ENCODE measurements at places on chromosomes 2 and 18.
A peak's percentile ranks its signal among the peaks of the same experiment; 100 is the strongest.

GRCh38 chr2:153163055-153163454 lies 315.5 kb downstream of the RPRM start:
- peak; percentile 1 for DNase-seq

DNA sequence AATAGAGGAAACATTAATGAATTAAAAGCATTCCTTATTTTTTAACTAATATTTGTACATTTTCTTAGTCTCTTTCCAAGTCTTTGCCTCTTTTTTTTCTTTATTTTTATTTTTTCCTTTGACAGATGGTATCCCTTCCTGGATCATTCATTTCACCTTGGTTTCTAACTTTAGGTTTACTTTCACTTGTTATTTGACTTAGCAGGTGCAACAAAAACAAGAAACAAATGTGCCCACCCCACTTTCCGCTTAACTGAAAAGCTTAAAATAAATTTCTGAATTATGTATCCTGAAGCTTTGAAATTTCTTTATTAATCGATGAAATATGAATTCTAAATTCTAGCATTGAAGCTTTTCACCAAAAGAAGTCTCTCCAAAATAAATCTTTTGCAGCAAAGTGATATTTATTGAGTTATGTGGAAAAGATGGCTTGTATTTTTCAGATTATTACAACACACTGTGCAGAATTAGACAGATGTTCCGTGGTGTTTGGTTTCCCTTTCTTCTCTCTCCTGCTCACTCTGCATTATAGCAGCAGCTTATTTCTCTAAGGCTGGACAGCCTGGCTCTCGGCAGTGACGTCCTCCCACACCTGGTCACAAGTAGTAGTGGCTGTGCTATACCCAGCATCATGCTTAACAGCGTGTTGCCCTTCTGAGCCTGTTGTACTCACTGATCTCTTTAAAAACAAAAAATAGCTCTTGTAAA lies 99.1 kb upstream of the ZNF397 start:
- no peak for DNase-seq

GRCh38 chr2:21559351-21559750 lies 435.6 kb downstream of the TDRD15 start:
- DNase-seq = no peak

DNA sequence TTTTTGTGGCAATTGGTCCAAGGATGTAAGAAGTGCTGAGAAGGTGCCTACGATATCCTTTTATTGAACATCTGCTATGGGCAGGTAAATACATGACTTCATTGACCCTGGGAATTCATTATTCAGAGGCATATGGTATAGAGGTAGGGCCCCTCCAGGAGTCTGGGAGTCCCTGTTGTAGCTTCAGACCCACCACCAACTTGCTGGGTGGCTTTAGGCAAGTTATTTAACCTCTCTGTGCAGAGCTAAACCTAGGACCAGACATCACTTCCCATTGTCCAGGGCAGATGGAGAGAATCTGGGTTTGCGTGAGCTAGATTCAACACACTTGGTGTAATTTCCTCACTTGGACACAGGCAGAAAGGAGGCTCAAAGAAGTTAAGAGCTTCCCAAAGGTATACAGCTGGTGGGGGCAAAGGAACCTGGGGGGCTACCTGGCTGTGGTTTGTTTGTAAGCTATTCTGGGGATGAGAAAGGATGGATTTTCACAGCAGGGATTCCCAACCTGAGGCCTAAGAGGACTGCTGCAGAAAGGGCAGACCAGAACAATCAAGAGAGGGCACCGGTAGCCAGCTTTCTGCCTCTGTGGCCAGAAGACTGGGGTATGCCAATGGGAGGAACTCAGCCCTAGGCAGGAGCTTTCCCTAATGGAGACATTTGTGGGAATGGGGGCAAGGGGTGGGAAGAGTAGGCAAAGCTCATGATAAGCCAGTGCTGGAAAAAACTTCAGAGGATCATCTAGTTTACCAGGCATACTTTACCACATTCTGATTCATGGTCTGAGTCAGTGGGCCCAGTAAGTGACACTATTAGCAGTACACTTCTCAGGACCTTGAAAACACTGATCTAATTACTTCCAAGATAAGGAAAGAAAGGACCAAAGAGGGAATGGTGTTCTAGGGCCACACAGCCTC lies 102.7 kb upstream of the SMAD2 start:
- no peak for DNase-seq

DNA sequence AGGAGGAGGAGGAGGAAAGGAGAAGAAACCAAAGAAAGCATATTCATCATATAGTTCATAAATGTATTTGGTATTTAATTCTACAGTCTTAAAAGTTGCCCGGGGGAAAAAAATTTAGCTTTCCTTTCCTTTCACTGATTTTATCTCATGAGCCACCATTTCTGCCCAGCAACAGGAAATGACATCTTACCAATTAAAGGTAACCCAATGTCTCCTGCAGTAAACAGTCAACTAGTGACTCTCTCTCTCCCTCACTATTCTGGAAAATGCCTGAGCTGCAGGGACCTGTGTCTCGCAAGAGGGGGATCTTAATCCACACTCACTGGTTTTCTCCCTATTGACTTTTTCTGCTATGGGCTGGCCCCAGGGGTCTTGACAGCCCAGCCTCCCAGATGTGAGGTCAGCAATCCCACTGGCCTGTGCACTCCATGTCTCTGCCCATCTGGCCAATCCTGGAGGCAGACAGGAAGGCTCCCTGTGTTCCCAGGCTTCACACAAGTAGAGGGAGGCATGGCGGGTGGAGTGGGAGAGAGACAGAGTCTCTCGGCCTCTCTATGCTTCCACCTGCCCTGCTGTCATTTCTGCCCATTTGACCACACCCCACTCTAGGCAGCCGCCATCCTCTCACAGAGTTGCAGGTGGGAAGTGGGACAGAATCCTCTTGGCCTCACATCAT lies 85.4 kb upstream of the CABLES1 start:
- no peak for DNase-seq

DNA sequence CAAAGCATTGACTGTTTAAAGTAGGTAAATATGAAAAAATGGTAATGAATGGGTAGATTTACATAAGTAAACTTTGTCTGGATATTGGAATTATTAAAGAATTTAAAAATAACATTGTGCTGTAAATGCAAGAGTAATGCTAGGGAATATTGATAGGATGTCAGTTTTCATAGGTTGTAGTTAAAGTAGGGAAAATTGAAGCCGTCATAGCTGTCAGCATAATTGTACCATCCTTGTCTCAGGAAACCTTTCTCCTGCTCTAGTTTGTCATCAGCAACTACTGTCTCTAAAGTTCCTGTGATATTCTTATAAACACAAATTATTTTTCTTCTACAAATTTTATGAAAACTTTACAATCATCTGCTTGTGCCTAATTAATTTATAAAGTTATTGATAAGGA lies 10.1 kb upstream of the SPAG16 start:
- DNase-seq = no peak

GRCh38 chr2:37585982-37586621 lies 85.3 kb downstream of the CDC42EP3 start:
- DNase-seq = peak; percentile 84

GRCh38 chr2:30226144-30227032 lies 4.9 kb upstream of the LBH start:
- no peak for DNase-seq

GRCh38 chr18:3060667-3061580 lies 48.0 kb upstream of the LPIN2 start:
- DNase-seq = no peak

DNA sequence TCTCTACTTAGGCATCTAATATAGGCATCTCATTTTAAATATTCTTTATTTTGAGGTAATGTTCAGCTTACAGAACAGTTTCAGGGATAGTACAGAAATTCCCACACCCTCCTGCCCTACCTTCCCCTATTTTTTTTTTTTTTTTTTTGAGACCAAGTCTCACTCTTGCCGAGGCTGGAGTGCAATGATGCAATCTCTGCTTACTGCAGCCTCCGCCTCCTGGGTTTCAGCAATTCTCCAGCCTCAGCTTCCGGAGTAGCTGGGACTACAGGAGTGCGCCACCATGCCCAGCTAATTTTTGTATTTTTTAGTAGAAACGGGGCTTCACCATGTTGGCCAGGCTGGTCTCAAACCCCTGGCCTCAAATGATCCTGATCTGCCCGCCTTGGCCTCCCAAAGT lies 97.6 kb downstream of the EPB41L5 start:
- peak; percentile 64 for DNase-seq

DNA sequence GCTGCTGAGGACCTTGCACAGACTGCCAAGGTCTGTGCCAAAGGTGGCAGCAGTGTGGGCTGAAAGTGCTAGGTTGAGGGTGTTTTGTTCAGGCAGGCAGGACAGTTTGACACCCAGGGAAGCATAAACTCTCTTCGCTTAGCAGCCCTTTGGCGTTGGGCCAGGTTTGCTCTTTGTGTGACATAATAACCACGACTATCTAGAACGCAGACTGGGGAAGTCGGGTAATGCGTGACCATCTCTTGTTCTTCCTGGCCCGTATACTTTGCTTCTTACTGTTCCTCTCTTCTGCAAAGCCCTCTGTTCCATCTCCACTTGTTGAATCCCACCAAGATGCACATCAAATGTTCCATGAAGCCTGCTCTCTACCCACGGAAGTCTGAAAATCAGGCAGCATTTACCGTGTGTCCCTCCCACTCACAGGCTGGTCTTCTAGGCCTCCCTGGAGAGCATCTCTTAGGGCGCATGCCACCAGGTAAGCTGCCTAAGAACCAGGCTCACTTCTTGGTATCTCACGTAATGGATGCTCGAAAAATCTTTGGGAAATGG lies 96.7 kb upstream of the LMAN1 start:
- DNase-seq = no peak

DNA sequence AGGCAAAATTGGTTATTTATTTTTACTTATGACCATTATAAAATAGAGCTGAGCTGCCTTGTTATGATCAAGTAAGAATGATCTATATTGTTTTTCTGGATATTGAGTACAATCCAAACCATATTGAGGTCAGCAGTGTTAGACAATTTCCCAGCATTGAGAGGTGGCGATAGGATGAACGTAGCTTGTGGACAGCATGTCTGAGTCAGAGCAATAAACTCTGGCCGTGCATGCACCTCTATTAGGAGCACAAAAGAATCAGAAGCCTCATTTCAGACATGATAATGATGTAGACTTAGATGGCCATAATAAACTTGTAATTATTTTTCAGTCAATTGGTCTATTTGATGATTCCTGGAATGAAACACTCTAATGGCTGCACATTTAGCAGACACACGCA lies 491.6 kb downstream of the RIT2 start:
- no peak for DNase-seq

- no peak for DNase-seq
These were observed 59.0 kb upstream of the DNMT3A start for GRCh38 chr2:25400576-25401216.

GRCh38 chr2:54757500-54757899 lies 34.0 kb downstream of the EML6 start:
- DNase-seq = peak; percentile 47

DNA sequence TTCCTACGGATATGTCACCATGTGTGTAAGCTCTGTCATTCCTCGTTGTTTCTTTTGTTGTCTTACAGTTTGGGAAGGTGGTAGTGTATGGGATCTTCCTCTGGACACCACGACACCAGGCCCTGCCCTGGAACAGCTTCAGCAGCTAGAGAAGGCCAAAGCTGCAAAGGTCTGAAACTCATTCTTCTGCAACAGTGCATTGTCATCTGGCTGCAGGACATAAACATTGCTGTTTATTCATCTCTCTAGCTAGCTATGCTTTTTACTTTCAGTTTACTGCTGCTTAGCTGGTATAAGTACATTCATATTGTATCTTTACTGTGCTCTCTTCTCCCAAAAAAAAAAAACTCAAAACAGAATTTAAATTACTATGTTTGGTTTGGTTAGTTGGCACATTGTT lies 39.2 kb upstream of the KCNJ13 start:
- no peak for DNase-seq

DNA sequence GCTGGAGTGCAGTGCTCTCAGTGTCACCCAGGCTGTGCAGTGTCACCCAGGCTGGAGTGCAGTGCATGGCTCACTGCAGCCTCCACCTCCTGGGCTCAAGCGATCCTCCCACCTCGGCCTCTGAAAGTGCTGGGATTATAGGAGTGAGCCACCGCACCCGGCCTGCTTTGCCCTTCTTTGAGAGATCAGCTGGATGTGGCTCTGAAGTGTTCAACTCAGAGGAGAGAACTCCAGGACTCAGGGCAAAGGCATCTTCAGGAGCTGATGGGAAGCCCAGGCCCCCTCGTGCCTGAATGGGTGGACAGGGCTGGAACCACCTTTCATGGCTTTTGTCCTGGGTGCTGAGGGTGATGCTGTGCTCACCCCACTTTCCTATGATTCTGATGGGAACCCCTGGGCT lies 52.0 kb upstream of the HAAO start:
- no peak for DNase-seq

- DNase-seq = no peak
These were observed 74.8 kb downstream of the B3GNT2 start for GRCh38 chr2:62270728-62271127.

DNA sequence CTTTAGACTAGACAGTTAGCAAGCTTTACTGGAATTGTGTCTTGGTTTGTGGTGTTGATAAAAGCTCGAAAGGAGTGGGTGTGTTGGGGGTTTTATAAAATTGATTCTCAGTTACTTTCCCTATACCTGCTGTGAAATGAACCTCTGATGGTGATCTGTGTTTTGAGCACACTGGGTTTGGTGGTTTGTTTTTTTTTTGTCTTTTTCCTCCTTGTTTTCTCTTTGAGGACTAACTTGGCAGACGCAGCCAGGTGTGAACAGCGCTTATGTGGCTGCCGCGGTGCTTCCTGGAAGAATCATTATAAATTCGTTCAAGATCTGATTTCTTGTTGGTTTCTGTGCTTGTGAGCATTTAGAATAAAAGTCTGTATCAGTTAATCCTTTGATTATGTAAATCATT lies 28.5 kb downstream of the GRHL1 start:
- DNase-seq = no peak

DNA sequence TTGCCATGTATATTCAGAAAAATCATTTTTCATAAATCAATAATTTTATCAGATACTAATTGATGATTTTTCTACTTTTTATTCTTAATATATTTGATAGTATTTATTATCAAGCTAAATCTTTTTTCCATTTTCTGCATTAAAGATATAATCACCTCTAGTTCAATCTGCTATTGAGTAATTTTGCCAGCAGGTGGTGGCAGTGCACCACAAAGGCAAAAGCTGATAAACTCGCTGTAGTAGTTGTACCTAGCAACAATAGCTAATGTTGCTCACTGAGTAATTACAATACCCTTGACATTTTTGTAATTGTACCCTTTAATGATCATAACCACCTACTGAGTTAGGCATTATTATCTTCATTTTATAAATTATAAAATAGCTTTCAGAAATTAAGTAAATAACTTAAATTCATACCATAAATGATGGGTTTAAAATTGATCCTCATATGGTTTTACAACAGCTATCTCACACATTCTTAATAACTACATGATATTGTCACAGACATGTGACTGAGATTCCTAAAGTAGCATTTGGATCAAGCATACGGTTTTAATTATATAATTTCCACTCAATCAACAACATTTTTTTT lies 52.0 kb upstream of the CALCRL start:
- DNase-seq = peak; percentile 75

- DNase-seq = no peak
These were observed at the start of gene CPLX4 for GRCh38 chr18:59318460-59319050. Gene CPLX4 (minus strand): TSS chr18:59318649. CDS start chr18:59318462, 187 bp downstream.

All from suppressor macrophage treated with lipopolysaccharide for 4 hours (primary cell).